Activated CD4-positive, alpha-beta memory T cell treated with anti-CD3 and anti-CD28 coated beads, Interleukin-2, amount 10 ng/mL, durations not matched to agents 7 days and 5 days (primary cell): ENCODE measurements at places on chromosomes 4 and X. TPM values are rescaled to one million over a fixed set of nuclear protein-coding genes. Genes with fewer than 3 reads are reported as not detected.

The SHROOM2 gene
- total RNA-seq, result not detected

The ZNF711 gene
- 0.18 TPM for total RNA-seq

The STS gene
- 1.2 TPM for total RNA-seq

The CWH43 gene
- total RNA-seq, result not detected

The MAD2L1 gene
- 60.9 TPM for total RNA-seq

GRCh38 chrX:41406201-41406600 is 40.9 kb upstream of the NYX start:
- no peak for DNase-seq

- DNase-seq, result no peak
Observed at GRCh38 chrX:31670245-31670644, 598.4 kb upstream of the FTHL17 start.

DNA sequence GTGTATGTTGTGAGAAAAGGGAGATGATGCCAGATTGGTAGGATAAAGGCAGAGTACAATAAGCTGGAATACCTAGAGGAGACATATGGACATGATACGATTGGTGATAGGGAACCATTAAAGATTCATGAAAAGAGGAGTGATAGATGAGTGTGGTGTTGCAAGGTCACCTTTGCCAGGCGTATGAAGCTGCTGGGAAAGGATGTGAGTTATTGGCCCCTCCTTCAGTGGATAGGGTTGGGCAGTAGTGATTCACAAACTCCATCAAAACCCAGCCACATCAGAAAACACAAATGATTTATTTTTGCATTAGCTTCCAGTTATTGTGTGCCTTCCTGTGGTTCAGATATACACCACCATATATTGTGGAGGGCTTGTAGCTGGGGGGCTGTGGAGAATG is 34.3 kb downstream of the TMEM164 start:
- DNase-seq, result no peak

DNA sequence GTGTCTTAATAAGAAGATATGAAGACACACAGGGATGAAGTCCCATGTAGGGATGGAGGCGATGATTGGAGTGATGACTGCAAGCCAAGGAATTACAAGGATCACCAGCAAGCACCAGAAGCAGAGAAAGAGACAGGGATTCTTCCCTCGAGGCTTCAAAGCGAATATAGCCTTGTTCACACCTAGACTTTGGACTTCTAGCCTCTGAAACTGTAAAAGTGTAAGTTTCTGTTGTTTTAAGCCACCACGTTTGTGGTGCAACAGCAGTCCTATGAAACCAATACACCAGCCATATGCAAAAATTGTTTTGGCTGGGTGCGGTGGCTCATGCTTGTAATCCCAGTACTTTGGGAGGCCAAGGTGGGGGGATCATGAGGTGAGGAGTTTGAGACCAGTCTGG is 9.8 kb upstream of the PDS5A start:
- no peak for DNase-seq

DNA sequence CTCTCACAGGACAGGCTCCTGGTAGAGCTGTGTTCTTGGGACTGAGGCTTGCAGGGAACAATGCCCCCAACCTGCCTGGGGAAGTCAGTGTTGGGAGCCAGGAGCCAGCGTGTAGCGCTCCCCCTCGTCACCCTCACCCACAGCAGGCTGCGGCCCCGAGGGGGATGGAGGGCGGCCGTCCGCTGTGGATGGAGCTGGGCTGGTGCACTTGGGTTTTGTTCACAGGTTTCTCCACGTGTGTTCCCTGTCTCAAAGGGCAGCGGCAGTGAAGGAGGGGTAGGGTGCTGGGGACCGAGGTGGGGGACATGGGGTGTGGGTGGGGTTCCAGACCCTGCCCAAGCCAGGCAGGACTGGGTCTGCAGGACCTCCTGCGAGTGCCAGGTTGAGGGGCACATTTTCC is 69.1 kb downstream of the RGS12 start:
- no peak for DNase-seq

GRCh38 chrX:11180571-11180970 is 69.4 kb downstream of the HCCS start:
- DNase-seq, result no peak

GRCh38 chrX:39688576-39689375 is 409.0 kb downstream of the BCOR start:
- DNase-seq, result no peak

- no peak for DNase-seq
Observed at GRCh38 chrX:20461576-20461975, 194.9 kb upstream of the RPS6KA3 start.

DNA sequence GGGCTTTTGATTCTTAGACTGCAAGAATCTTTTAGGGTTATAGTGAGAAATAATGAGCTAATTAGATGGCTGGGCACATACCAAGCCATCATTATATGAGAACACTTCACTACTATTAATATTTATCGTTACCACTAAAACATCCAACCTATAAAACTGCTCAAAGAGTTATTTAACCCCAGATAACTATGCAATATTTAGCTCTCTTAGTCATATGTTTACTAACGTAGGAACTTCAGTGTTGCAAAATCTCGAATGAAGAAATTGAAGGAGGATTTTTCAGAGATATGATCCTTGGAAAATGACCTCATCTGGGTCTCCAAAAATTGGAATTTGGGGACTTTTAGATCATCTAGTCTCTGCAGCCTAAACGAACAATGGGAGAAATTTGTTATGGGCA is 265.0 kb upstream of the RPS6KA3 start:
- DNase-seq, result no peak

DNA sequence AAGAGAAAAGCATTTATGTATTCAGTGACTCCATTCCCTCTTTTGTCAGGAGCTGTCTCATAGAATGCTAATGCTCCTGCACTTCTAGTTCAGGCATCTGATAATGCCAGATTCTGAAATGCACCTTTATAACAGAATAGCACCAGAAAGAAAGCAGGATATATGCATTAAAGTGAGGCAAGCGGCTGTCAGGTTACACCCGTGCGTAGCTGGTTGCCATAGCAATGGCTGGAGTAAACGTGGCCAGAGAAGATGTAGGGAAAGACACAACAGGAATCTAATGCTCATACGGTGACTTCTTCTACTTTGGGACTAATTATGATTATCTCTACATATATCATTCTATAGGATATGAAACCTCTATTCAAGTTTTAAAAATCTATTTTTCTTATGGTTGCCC is 5.9 kb downstream of the EMCN start:
- no peak for DNase-seq

GRCh38 chr4:108991551-108992328 is 228.9 kb upstream of the ETNPPL start:
- no peak for DNase-seq
